Activated naive CD4-positive, alpha-beta T cell treated with anti-CD3 and anti-CD28 coated beads for 36 hours (primary cell): ENCODE measurements at places on chromosomes 2 and 18. TPM values are rescaled to one million over a fixed set of nuclear protein-coding genes. Genes with fewer than 3 reads are reported as not detected.

GRCh38 chr2:229539628-229540027, 174.7 kb downstream of the DNER start:
- H3K4me3 ChIP-seq = no peak overlapping the region
- H3K4me1 ChIP-seq = no peaks in the 10 kb centered on the region
- no peaks in the 10 kb centered on the region for H3K27me3 ChIP-seq
- DNase-seq = no peak
- no peaks in the 10 kb centered on the region for H3K36me3 ChIP-seq
- H3K27ac ChIP-seq = no peak overlapping the region

GRCh38 chr2:182186132-182186735, 200.6 kb downstream of the PPP1R1C start:
- peaks cover 9% of the 10 kb centered on the region for H3K27me3 ChIP-seq
- no peak for DNase-seq
- H3K4me3 ChIP-seq = no peak overlapping the region

- no peak for DNase-seq
- no peaks in the 10 kb centered on the region for H3K4me1 ChIP-seq
- H3K27ac ChIP-seq = no peak overlapping the region
These were observed 95.5 kb upstream of the ATG16L1 start for GRCh38 chr2:233156001-233156400.

DNA sequence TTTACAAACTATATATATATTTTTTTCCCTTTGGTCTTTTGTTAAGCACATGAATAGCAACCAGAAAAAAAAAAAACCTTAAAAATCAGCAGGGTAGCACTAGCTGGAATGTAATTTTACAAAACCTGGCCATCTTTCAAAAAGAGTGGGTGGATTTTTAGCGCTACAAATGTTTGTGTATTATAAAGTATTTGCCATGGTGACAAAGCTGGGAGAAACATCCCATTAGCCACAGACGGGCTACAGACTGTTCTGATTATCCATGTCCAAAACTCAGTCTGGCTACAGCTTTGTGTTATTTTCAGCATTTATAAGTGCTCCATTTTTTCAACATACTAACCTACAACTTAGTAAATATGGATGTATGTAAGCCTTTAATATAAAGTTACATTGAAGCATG, 249.5 kb upstream of the TANK start:
- no peaks in the 10 kb centered on the region for H3K27me3 ChIP-seq
- no peak overlapping the region for H3K27ac ChIP-seq
- H3K36me3 ChIP-seq = no peaks in the 10 kb centered on the region
- no peak overlapping the region for H3K4me3 ChIP-seq
- no peak for DNase-seq

Gene ZNF396
- total RNA-seq = 0.74 TPM

GRCh38 chr18:75754433-75754832, 326.9 kb upstream of the SMIM21 start:
- H3K27me3 ChIP-seq = peaks cover 19% of the 10 kb centered on the region
- no peaks in the 10 kb centered on the region for H3K36me3 ChIP-seq
- no peak for DNase-seq
- H3K4me1 ChIP-seq = no peaks in the 10 kb centered on the region
- no peak overlapping the region for H3K4me3 ChIP-seq

DNA sequence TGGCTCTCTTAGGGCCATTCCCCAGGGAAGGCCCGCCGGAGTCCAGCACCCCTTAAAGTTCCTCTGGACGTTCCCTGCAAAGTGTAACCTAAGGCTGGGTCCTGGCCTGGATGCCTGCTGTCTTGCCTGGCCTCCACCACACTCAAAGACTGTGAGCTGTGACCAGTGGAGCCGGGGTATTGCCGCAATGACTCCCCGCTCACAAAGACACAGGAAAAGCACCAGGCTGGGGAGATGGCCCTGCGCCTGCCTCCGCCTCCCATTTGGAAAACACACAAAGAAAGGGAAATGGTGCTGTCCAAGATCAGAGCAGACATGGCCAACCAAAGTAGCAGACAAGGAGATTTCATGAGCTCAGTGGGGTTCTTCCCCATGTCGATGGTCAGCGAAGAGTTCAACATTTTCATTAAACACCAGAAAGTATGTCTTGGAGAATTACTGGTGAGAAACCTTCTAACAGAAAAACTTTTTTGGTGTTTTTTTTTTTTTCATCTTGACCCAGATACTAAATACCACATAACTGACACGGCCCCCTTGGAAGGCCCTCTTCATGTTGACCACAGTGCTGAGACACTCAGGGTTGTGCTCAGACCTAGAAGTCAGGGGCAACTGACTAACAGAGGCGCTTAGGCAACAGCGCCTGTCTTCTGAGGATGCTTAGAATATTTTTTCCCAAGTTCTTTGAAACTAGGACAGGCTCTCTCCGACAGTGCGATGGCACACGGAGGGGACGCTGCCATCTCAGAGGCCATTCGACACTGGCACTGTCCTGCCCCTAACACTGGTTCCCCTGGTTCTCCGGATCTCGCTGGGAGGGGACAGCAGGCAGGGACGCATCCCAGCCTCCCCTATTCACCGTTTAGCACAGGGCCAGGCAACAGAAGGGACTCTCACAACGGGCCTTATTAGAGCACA, 226.4 kb upstream of the ID2 start:
- no peak for DNase-seq
- H3K4me3 ChIP-seq = peak overlapping the region; percentile 51
- peak overlapping the region; percentile 27 for H3K27ac ChIP-seq
- no peaks in the 10 kb centered on the region for H3K36me3 ChIP-seq

Gene MOCOS
- total RNA-seq = not detected

GRCh38 chr2:68157402-68158133, at the start of gene PNO1:
TSS of gene PNO1 (plus strand) at chr2:68157888. CDS start at chr2:68157935, 47 bp downstream.
- DNase-seq = peak; percentile 98
- peaks cover 54% of the 10 kb centered on the region for H3K4me1 ChIP-seq
- peaks cover 25% of the 10 kb centered on the region for H3K36me3 ChIP-seq
- no peaks in the 10 kb centered on the region for H3K27me3 ChIP-seq
- H3K4me3 ChIP-seq = peak within 1 kb of the TSS; percentile 91

GRCh38 chr18:24228667-24229041, 89.8 kb downstream of the CABYR start:
- H3K27me3 ChIP-seq = peaks cover 2% of the 10 kb centered on the region
- H3K4me3 ChIP-seq = no peak overlapping the region
- H3K36me3 ChIP-seq = no peaks in the 10 kb centered on the region

GRCh38 chr2:105812180-105813044, 67.7 kb downstream of the NCK2 start:
- no peak overlapping the region for H3K27ac ChIP-seq
- peaks cover 35% of the 10 kb centered on the region for H3K36me3 ChIP-seq
- no peaks in the 10 kb centered on the region for H3K27me3 ChIP-seq
- H3K4me3 ChIP-seq = no peak overlapping the region

- H3K4me1 ChIP-seq = peaks cover 60% of the 10 kb centered on the region
- H3K27me3 ChIP-seq = no peaks in the 10 kb centered on the region
- DNase-seq = no peak
- H3K36me3 ChIP-seq = peaks cover 32% of the 10 kb centered on the region
- H3K27ac ChIP-seq = peak overlapping the region; percentile 74
These were observed 871 bp upstream of the DUSP28 start for GRCh38 chr2:240559286-240559685.

- no peaks in the 10 kb centered on the region for H3K4me1 ChIP-seq
- H3K4me3 ChIP-seq = no peak overlapping the region
- H3K27ac ChIP-seq = no peak overlapping the region
These were observed 33.8 kb downstream of the CCDC93 start for GRCh38 chr2:117979911-117980701.

DNA sequence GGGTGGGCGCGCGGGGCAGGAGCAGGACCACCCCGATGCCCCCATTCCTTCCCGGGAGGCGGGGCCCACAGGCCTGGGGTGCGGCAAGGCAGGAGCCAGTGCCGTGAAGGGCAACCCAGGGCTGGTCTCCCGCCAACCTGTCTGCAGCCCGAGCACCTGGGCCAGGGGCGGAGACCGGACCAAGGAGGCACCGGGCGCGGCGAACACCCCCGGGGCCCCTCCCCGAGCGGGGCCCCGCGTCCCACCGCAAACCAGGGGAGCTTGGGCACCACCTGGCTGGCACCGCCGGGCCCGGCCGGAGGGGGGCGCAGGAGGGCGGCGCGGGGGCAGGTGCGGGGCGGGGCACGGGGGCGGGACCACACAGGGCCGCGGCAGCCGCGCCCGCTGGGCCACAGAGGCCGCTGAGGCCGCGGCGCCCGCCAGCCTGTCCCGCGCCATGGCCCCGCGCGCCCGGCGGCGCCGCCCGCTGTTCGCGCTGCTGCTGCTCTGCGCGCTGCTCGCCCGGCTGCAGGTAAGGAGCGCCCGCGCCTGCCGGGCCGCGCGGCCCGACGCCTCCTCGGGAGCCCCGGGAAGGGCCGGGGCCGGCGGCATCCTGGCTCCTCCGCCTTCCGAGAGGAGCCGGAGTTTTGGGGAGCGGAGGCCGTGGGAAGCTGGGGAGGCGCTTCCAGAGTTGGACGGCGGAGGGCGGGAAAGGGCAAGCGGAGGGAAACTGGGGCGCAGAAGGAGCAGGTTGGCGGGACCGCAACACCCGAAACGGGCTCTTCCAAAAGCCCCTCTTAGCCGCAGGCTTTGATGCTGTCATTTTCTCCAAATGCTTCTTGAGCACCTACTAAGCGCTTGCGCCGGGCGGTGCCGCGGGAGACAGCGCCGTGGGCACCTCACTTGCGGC, at the start of gene TNFRSF11A:
Gene TNFRSF11A (plus strand): TSS at position 394 of the 889 bp plus-strand sequence. CDS start 43 bp downstream, at position 437.
- H3K36me3 ChIP-seq = no peaks in the 10 kb centered on the region
- H3K4me3 ChIP-seq = peak within 1 kb of the TSS; percentile 77
- peaks cover 70% of the 10 kb centered on the region for H3K27me3 ChIP-seq
- peak within 1 kb of the TSS; percentile 28 for H3K27ac ChIP-seq
- peaks cover 19% of the 10 kb centered on the region for H3K4me1 ChIP-seq

DNA sequence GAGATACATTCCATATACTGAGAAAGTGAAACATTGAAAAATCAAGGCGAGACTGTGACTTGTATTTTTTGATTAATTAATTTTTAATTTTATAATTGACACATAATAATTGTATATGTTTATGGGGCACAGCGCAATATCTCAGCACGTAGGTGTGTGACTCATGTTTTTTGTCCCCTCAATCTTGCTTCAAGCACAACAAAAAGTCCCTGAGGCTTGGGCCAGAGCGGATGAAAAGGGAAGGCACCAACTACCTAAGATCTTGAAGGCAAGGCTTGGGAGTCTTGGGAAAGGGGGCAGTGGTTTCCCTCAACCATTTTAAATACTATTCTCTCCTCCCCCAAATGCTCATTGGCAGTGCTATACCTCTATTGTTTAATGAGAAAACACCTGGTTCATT, 9.9 kb downstream of the SGPP2 start:
- H3K4me3 ChIP-seq = no peak overlapping the region
- no peak for DNase-seq
- no peak overlapping the region for H3K27ac ChIP-seq
- peaks cover 8% of the 10 kb centered on the region for H3K27me3 ChIP-seq
- peaks cover 4% of the 10 kb centered on the region for H3K36me3 ChIP-seq
- H3K4me1 ChIP-seq = peaks cover 2% of the 10 kb centered on the region

Gene DOCK10
- 123 TPM for total RNA-seq

DNA sequence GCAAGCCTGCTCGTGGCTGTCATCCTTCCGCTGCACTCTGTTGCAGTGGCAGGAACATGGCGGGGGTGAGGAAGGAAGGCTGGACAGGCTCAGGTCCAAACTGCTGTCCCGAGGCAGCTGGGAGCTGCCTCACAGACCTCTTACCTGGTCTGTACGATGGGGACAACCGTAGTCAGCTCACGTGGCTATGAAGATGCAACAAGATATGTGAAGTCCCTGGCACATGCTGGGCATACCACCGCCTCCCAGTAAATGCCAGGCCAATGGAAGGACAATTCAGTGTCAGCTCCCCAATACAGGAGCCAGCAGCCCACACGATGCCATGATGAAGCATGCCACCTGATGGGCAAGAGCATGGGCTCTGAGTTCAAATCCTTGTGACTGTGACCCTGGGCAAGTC, 344.4 kb downstream of the CYRIA start:
- H3K36me3 ChIP-seq = no peaks in the 10 kb centered on the region
- H3K27me3 ChIP-seq = no peaks in the 10 kb centered on the region
- H3K4me3 ChIP-seq = no peak overlapping the region
- no peaks in the 10 kb centered on the region for H3K4me1 ChIP-seq

- peaks cover 20% of the 10 kb centered on the region for H3K27me3 ChIP-seq
- H3K4me1 ChIP-seq = no peaks in the 10 kb centered on the region
- H3K27ac ChIP-seq = no peak overlapping the region
These were observed 88.9 kb downstream of the SOWAHC start for GRCh38 chr2:109703077-109703476.

- no peak overlapping the region for H3K4me3 ChIP-seq
- no peak overlapping the region for H3K27ac ChIP-seq
- peaks cover 6% of the 10 kb centered on the region for H3K36me3 ChIP-seq
- no peak for DNase-seq
- H3K27me3 ChIP-seq = peaks cover 6% of the 10 kb centered on the region
- H3K4me1 ChIP-seq = peaks cover 20% of the 10 kb centered on the region
These were observed 3.0 kb downstream of the LRRFIP1 start for GRCh38 chr2:237630216-237631000.

DNA sequence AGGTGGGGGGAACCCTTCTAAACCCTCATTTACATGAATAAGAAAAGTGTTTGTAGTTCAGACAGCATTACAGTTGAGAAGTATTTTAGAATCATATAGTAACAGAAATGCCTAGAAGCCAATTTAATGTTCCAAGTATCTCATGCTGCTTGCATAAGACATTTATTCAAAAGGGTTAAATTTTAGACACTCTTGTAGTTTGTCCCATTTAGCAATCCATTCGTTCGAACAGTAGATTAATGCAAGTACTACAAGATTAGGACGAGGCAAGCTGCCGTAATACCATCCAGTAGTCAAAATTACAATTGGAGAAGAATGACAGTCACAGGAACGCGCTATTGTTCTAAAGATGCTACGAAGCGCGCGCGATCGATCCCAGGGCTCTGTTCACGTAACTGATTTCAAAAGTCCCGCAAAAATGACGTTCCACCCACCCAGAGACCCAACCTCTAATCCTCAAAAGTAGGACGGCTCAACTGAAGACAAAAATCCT, 1.2 kb downstream of the TMEM237 start:
- peak overlapping the region; percentile 79 for H3K27ac ChIP-seq
- H3K27me3 ChIP-seq = no peaks in the 10 kb centered on the region
- H3K4me1 ChIP-seq = peaks cover 11% of the 10 kb centered on the region
- peak overlapping the region; percentile 79 for H3K4me3 ChIP-seq
- H3K36me3 ChIP-seq = peaks cover 2% of the 10 kb centered on the region

Gene PRR30
- total RNA-seq = not detected

Gene MYO7B
- 0.41 TPM for total RNA-seq
